Epithelial cell of proximal tubule (primary cell): ENCODE measurements at places on chromosomes 5 and 9. TPM values are rescaled to one million over a fixed set of nuclear protein-coding genes. Genes with fewer than 3 reads are reported as not detected.

DNA sequence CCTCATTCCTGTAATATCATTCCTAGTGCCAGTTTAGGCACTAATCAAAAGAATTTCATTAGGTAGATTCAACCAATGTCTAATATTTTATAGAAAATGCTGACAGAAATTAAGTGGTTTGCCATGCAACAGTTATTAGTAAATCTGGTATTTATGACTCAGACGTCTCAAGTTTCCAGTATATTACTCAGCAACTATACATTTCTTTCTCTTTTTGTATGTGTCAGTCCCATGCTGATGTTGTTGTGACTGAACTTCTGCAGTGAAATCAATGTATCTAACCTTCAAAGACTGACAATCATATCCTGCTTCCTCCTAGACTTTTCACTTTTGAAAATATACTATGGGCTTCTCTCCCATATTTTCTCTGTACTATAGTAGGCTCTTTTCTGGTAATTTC, 822.5 kb downstream of the NR2F1-AS1 start:
- DNase-seq, result no peak

DNA sequence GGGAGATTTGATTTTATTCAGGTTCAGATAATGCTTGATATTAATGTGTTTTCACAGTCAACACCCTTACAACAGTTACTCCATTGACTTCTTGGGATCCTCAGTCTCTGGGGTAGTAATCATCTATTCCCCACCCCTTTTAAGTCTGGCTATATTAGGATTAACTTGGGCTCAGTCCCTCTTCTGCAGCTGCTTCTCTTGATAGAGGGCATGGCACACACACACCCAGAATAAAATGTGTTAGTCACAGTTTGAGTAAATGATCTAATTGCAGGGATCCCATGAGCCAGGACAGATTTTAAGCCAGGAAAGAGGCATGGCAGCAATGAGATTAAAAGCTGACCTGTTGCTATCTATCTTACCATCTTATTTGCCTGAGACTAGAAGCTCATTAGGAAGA, 53.7 kb upstream of the VLDLR start:
- no peak for DNase-seq

GRCh38 chr9:93265972-93266371, 82.0 kb downstream of the WNK2 start:
- no peak for DNase-seq

Gene ADCY2
- 0.12 TPM in 1 of 2 replicates, not detected in the other for total RNA-seq

Gene CARD6
- 0.43 and 0.63 TPM in 2 replicates for total RNA-seq

GRCh38 chr9:16211946-16212345, 658.5 kb downstream of the BNC2 start:
- DNase-seq, result no peak

DNA sequence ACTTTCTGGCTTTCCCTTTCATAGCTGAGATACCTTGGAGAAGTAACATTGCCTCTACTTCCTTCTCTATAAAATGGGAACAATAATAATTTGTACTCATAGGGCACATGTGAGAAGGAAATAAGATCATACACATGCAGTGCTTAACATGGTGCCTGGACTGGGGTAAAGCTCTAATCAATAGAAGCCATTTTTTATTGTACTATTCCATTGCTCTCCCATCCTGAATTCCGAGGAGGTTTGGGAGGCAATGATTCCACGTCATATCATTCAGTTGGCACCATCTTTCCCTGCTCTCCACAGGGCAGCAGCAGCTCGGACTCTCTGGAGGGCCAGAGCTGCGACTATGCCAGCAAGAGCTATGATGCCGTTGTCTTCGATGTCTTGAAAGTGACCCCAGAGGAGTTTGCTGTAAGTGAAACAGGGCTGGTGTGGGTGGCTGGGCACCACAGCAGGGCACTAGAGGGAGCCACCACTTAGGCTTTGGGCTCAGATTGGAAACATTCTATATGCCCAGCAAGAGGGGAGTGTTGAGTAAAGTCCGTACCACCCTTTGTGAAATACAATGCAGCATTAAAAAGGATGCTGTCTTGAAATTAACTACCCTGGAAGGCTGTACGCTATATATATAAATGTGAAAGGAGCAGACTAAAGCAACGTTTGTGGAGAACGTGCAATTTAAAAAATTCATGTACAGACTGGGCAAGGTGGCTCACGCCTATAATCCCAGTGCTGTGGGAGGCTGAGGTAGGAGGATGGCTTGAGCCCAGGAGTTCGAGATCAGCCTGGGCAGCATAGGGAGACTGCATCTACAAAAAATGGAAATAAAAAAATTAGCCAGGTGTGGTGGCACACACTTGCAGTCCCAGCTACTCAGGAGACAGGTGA, 51.2 kb downstream of the RALGPS1 start:
- DNase-seq, result no peak

Gene CARTPT
- not detected in 2 replicates for total RNA-seq

Gene SHOC1
- 0.07 TPM in 1 of 2 replicates, not detected in the other for total RNA-seq

GRCh38 chr5:38553001-38553521, 3.4 kb downstream of the LIFR start:
- no peak for DNase-seq

DNA sequence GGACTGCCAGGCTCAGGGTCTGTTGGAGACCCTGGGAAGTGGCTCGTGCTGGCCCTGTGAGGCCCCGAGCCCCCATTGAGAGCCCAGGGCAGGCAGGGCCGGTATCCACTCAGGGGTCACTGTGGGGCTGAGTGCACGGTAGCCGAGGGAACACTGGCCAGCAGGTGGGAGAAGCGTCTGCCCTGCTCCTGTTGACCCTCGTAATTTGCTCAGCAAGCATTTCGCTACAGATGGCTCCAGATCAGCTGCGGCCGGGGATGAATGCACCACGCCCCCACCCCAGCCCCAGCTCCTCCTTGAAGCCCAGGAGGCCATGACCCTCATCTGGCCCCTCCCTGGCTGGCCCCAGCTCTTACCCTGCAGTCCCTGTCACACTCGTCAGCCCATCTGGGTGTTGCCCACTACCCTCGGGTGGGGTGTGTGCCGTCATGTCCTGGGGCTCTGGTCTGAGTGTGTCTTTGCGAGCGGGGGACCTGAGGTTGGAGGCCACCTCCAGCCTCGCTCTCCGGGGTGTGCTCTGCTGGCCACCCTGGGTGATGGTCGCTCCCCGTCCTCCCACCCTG, 6.1 kb upstream of the NRARP start:
- DNase-seq, result no peak

- DNase-seq, result no peak
Observed at GRCh38 chr5:166499447-166500240, 1791.8 kb upstream of the WWC1 start.

Gene GPSM1
- total RNA-seq, result 21.1 and 28.2 TPM in 2 replicates

Gene TTC39B
- 3.8 and 5.2 TPM in 2 replicates for total RNA-seq

GRCh38 chr5:180100621-180101450, 29.3 kb upstream of the RNF130 start:
- DNase-seq, result no peak

Gene PCDHA9
- not detected in 2 replicates for total RNA-seq

DNA sequence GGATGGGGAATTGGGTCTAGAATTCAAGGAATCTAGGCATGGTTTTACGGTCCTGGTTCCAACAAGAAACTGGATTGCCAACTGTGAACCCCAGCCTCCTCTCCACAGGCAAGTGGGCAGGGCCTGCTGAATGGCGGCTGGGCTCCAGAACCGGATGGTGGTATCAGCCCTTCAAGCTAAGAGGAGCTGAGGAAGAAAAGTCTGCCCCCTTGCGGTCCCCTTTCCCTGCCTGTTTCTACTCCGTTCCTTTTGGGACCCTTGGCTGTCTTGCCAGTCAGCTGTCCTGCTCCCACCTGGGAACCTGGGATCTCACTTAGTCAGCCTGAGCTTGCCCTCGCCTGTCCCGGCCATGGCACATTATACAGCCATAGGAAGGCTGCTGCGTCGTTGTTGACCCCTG, 234.4 kb upstream of the DAPK1 start:
- DNase-seq, result no peak
